ENCODE measurements at places on chromosomes 11 and 22.

DNA sequence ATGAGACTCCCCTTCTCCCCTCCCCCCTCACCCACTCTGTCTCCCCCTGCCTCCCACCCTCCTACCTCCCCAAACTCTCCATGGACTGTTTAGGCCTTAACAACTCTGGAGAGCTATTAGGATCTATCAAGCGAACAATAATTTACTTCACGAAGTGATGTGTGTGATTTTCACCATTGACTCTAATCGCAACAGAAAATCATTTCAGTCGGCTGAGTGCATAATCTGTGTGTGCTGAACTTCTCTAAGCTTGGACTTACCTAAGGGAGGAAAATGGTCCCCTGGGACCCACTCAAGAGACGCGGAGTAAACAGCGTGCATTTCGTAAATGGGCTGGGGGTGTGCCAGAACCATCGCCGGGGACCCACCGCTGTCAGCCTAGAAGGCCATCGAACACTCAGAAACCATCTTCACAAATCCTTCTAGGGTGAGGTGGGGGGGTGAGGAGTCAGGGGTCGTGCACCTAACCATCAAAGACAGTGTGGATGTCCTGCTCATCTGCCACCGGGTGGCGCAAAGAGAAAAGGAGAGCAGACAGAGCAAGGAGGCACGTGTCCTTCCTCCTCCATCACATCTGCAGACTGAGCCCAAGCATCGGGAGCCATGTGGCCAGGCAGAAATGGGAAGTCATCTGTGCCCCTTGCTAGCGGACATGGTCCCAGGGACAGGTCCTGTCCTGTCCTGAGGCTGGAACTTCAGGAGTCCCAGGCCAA lies 62.1 kb upstream of the NUP50 start:
- DNase-seq, result no peak

DNA sequence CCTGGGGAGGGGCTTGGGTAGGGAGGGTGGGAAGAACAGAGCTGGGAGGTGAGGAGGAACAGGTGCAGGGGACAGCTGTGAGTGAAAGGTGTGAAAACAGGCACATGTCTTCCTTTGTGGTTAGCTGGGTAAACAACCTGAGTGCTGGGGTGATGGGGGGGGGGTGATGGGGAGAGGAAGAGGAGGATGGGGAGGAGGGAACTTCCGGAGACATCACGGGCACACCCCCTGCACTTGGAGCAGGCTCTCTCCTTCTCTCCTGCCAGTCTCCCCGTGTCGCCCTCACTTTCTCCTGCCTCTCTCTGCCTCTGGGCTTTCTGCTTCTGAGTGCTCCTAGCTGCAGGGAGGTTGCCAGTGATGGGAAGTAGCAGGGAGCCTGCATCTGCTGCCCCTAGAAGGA lies 8.8 kb downstream of the CXCR5 start:
- DNase-seq, result no peak

GRCh38 chr22:39965748-39966147 lies 5.6 kb downstream of the TMA7B start:
- no peak for DNase-seq

- no peak for DNase-seq
Observed at GRCh38 chr11:119481021-119481666, 58.2 kb upstream of the THY1 start.

DNA sequence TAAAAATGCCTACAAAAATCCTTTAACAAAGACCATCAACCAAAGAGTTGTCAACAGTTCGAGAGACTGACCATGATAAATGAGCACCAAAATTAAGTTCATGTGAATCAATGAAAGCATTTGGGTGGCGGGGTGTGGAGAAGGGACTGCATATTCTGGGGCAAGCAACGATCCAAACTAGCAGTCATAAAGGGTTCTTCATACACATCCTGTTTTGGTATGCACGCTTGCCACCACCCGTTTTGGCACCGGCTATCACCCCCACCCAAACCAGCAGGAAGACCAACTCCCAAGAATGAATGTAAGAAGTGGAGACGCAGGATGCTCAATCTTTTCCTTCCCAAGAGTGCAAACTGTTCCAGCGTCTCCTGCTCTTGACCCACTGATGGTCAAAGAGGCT lies 80.8 kb downstream of the SGSM3 start:
- no peak for DNase-seq

DNA sequence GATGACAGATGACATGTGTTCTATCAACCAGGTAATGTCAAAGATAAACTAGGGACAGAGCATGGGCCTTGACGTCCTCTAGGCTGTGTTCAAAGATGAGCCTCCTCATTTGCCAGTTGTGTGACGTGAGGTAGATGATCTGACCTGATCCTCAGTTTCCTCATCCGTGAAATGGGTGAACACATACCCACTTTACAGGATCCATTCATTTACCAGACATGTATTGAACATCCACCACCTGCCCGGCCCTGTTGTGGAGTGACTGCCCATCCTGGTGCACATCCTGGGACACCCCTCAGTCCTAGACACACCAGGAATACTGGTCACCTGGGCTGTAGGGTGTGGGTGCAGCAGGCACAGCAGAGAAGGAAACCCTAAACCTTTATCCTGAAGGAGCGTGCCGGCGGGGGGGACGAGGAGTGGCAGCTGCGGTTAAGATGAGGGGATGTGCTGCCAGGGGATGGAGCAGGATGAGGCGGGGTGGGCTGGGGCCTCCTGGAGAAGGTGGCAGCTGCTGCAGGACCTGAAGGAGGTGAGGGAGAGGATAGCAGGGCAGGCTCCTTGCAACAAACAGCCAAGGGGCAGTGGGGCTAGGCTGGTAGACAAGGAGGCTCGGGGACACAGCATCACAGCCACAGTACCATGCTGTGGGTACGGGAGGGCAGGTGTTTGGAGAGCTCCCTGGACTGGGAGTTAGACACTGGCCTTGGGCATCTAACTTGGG lies 8.4 kb downstream of the CLDN5 start:
- DNase-seq, result no peak

GRCh38 chr11:110015695-110016094 lies 77.5 kb upstream of the ZC3H12C start:
- no peak for DNase-seq
